T-helper 9 cell (primary cell): ENCODE measurements at places on chromosomes 11 and 22.

DNA sequence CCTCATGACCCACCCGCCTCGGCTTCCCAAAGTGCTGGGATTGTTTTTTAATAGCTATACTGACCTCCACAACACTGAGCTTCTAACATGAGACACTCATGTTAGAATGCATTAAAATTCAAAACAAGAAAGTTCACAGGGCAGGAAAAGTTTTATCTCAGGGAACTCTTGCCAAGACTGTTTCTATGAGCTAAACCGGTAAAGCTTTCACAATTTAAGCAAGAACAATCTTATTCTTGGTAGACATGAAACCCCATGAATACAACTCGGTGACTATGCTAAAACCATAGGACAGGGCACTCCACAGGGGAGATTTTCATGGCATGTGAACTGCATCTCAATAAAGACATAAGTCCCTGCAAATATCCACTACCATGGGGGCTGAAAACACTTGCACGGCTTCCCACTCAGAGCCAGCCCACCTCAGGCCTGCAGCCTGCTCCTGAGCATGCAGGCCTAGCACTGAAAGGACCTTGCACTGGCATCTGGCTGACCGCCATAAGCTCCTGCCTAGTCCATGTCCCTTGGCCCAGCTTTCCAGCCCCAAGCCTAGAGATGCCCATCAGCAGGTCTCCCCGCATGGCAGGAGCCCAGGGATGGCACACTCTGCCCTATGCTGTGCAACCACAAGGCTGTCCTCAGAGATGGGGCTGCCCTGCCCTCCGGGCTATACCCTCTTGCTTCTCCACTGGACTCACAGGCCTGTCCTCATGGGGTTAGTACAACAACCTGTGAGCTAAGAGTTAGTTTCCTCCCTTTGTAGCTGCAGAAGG, 58.4 kb downstream of the DGCR2 start:
- DNase-seq: no peak

- DNase-seq: no peak
These were observed 44.1 kb downstream of the USP28 start for GRCh38 chr11:113831314-113831713.

DNA sequence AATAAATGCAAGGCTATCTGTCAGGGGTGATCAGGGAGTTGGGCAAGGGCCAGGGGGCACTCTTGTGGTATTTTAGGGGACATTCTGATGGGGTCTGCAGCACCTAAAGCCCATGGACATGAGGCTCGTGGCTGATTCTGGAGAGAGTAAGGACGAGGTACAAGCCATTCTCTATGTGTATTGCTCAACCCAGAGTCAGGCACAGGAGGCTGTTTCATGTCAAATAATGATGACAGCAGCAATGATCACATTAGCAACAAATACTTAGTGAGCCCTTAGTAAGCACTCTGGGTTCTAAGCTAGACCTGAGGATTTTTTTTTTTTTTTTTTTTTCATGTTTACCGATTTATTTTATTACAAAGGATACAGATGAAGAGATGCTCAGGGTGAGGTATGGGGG, 83.5 kb upstream of the THY1 start:
- no peak for DNase-seq

GRCh38 chr11:131146827-131147490, 223.5 kb upstream of the NTM start:
- DNase-seq: no peak

GRCh38 chr11:127994736-127995135, 592.6 kb downstream of the ETS1 start:
- DNase-seq: no peak

GRCh38 chr11:79786961-79787360, 346.1 kb upstream of the TENM4 start:
- no peak for DNase-seq

- no peak for DNase-seq
These were observed 10.4 kb upstream of the AHNAK start for GRCh38 chr11:62556875-62557631.

DNA sequence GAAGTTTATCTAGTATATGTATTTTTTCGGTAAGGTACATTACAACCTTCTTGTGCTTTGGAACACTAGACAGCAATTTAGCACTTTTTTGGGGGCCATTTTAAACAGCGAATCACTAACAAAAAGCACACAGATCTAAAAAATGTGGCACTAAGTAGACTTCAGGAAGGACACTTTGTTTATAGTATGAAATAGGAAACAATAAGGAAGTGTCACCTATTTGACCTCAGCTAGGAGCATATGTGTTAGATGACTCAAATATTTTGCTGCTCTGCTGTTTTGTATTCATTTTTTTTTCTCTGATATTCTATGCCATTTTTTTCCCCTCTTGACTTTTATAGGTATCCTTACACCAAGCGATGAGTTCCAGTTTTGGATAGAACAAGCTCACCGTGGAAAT, 5.6 kb downstream of the DYNC2H1 start:
- no peak for DNase-seq

DNA sequence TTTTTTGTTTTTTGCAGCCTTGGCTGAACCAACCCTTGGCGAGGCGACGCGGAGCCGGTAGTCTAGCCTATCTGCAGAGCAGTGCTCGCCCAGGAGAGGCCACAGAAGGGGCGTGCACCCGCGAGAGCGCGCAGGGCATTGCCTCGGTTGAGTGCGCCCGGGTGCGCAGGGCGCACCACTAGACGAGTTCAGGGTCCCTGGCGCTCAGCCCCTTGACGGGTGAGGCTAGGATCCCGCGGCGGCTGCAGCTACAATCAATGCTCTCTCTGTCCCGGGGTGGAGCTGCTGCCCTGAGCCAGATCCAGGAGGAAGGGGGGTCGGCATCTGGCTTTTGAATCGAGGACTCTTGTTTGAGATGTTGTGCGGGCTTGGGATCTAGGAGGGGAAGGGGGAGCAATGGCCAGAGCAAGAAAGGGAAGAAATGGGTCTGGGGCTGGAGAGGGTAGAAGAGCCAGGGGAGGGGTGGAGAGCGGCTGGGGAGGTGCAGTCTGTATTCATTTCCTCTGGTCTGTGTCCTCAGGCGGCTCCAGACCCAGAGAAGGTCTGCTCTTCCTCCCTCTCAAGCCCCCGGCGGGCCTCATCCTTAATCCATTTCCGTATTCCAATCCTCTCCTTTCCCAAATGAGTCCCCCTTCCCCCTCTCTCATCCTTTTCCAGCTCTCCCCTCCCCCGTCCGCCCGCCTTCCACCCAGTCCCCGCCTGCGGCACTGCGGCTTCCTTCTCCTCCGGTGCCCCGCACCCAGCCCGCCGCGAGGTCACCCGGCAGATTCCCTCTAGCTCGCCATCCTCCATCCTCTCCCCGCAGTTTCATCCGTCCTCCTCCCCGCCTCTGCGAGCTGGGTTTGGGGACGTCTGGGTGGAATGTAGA, 797 bp downstream of the THY1 start:
- no peak for DNase-seq

DNA sequence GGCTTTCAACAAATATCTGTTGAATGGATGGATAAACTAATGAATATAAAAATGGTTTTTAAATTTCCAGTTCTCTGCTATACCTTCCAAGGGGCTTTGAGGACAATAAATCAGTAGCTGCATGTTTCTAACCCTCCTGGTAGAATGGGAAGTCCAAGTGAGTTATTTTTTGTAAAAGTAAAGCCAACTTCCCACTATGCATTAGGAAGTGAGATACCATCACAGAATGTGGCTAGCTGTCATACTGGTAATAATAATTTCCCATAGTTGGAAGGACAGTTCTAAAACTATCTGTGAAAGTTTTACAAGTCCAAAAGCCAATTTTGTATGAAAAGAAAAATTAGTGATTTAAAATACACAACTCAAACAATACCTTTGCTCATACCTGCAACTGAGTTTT, 50.0 kb downstream of the TMEM123 start:
- DNase-seq: no peak

- DNase-seq: no peak
These were observed 268.6 kb upstream of the PITPNB start for GRCh38 chr22:28187612-28188011.

DNA sequence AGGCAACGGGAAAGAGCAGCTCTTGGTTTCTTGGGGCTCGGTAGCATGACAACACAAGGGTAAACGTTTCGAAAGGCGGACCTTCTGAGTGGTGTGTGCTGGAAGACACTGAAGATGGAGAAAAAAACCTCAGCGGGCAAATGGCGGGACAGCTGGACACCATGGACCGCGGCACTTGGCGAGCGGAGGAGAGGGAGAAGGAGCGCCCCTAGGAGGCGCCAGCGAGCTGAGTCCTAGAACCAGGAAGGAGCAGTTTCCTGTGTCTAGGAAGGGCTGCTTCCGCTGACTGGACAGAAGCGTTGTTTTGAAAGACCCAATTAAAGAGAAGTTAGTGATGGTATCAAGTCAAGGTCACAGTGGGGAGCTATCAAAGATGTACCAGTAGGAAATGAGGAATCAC, 44.0 kb upstream of the OPCML start:
- no peak for DNase-seq

DNA sequence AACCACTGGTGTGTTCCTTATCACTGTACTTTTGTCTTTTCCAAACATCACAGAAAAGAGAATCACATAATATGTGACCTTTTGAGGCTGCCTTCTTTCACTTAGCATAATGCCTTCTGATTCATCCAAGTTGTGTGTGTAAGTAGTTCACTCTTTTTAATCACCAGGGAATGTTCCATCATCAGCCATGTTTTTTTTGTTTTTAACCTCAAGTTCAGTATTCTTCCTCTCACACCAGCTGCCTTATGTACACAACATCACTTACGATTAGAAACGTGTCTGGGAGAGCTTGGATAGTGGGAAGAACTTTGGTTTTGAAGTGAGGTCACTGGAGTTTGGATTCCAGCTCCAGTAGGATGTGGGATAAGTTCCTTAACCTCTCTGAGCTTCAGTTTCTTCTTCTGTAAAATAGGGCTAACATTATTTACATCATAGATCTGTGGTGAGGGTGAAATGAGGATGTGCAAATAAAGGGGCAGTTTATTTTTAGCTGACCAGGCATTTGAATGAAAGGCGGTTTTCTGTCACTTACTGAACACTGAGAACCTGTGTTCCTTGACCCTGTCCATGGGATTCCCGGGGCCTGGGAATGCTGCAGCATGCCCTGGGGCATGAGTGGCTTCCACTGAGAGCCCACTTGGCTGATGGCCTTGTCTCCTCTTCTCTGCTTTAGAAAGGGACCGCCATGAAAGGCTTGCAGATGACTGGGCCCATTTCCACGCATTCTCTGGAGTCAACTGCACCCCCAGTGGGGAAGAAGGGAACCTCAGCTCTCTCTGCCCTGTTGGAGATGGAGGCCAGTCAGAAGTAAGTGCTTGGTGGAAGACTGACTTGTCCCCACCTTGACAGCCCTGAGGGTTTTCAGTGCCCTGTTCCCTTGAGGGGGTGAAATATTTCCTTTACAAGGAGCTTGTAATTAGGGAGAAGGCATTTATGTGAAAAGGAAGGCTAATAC, 92.6 kb downstream of the DEPDC5 start:
- no peak for DNase-seq

GRCh38 chr11:64492561-64492960, 98.5 kb upstream of the SLC22A12 start:
- no peak for DNase-seq

- no peak for DNase-seq
These were observed 62.6 kb downstream of the KCNJ1 start for GRCh38 chr11:128804481-128804880.

- no peak for DNase-seq
These were observed 6.8 kb upstream of the SART1 start for GRCh38 chr11:65954771-65955170.

- DNase-seq: no peak
These were observed 2.8 kb downstream of the EHD1 start for GRCh38 chr11:64875369-64876228.

DNA sequence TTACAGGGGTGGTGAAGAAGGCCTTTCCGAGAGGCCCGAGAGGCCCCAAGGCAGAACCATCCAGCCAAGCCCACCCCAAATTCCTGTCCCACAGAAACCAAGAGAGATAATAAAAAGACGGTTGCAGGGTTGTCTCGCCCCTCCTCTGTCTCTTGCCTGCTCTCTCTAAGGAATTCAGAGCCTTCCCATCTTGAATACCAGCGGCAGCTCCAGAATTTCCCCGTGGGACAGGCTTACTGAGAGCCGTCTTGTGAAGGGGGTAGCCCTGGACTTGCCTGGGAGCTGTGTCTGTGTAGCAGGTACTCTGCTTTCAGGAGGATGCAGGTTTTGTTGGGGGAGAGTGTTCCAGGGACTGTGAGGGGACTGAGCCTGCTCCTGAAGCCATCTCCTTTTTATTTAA, 9.6 kb upstream of the EIF3D start:
- no peak for DNase-seq

GRCh38 chr22:49953680-49954344, 6.8 kb upstream of the PIM3 start:
- DNase-seq: no peak

DNA sequence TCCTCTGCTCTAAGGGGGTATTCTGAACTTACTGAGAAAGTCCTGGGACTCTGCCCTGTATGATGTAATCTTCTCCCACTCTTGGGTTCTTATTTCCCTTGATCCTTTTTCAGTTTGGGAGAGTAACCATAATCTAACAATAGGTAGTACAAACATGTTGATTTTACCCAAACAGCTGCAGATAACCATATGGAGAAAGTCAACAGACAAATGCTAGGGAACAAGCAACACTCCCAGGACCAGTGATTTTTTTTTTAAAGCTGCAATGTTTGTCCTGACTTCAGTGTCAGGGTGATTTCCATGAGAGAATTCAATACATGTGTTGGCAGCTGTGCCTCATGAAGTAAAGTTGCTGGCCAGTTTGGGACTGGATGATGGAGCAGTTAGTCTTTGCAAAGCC, 156.5 kb downstream of the FCHSD2 start:
- DNase-seq: no peak

DNA sequence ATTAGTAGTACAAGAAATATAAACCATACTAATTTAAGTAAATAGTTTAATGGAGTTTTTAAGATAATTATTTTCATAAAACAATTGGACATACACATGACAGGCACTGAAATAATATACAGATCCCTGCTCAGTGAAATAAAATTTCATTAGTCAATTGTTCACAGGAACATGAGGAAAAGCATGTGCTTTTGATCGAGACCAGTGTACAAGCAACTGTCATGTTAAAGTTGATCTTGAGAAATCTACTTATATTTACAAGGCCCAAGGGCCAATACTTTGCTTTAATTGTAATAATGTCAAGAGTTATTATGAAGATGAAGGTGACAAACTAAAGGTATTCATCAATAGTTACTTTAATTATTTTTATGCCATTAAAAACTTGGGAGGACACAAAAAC, 792.7 kb upstream of the LUZP2 start:
- no peak for DNase-seq

GRCh38 chr11:68983801-68984200, 3.0 kb upstream of the MRGPRD start:
- no peak for DNase-seq

DNA sequence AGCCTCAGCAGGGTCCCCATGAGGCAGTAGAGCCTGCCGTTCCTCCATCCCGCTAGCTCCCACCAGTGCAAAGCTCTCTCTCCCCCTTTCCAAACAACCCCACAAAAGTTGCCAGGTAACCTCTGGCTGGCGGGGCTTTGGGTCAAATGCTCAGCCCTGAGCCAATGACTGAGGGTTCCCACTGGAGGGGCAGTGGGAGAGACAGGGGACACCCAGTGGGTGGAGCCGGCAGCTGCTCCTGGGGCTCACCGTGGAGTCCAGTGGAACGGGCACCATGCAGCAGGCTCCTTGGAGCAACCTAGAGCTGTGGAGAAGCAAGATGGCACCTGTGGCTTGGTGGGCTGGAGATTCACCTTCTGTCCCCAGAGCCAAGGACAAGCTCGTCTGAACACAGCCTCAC, 25.0 kb upstream of the PPARA start:
- no peak for DNase-seq

GRCh38 chr11:40241524-40242051, 1217.9 kb downstream of the LRRC4C start:
- no peak for DNase-seq
